Islet precursor cell (in vitro differentiated cells): ENCODE measurements at places on chromosomes 16 and 17.

GRCh38 chr16:89297910-89298545 lies 80.5 kb downstream of the ZNF778 start:
- DNase-seq = no peak

GRCh38 chr16:84514874-84515835 lies 10.7 kb upstream of the MEAK7 start:
- DNase-seq = peak; percentile 54

DNA sequence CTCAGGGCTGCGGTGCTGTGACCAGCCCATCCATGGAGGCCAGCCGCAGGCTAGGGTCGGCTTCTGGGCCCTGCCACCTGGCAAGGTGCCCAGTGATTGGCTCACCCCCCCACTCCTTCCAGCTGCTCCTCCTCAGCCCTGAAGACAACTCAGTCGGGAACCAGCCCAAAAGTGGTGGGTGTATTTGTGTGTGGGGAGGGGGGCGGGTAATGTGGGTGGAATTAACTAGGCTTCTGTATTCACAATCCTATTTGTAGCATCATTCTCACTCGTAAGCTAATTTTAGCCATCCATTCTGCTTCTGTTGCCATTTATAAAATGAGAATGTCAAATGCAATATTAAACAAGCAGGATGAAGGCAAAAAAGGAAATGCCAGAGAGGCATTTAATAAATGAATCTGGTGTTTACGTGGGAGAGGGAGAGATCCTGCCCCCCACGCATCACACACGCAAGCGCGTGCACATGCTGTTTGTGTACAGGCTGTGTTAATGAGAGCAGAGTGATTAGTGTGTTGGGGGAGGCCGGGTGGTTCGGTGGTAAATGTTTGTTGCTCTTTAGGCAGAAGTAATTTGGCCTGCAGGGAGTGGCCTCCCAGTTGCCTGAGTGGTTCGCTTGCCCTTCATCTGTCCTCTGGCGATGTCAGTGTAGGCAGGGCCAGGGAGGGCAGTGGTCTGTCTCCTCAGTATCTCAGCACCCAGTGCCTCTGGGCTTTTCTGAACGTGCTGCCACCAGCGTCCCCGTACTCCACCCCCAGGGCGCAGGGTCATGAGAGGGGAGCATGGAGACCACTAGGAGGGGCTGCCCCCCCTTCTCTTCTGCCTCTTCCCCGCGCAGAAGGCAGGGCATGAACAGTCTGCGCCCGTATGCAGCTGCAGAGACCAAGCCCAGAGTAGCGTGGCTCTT lies 140.1 kb downstream of the CCDC182 start:
- peak; percentile 67 for DNase-seq

- no peak for DNase-seq
Measured at GRCh38 chr17:16273499-16273898, 56.5 kb downstream of the PIGL start.

DNA sequence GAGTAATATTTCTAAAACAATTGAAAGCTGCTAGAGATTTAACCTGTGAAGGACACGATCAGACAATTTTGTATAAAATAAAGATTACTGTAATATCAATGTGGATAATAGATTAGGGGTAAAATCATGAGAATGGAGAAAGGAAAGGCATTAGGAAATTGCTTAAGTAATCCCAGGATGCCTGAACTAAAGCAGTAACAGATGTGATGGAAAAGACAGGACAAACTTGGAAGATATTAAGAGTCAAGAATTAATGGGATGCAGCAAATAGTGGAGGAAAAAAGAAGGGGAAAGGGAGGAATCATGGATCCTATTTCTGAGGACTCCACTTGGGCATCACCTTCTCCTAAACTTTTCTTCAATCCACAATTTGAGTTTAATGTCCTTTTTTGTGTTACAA lies 437.1 kb upstream of the PMFBP1 start:
- no peak for DNase-seq

GRCh38 chr16:65919145-65919985 lies 447.1 kb upstream of the CDH5 start:
- peak; percentile 64 for DNase-seq

DNA sequence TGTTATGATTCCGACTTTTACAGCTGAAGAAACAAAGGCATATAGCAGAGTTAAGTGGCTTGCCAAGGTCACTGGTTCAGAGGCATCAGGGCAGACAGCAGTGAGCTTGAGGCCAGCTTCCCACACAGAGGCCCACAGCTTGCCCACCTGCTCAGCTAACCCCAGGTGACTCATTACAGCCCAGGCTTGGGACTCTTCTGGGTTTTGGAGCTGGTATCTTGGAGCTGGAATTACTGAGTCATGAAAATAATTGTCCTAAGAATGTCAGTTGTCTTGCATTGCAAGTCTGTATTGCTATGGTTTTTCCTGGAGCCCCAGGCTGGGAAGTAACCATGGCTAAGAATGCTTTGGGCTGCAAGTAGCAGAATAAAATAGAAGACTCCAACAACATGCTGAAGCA lies 32.4 kb upstream of the IRX3 start:
- no peak for DNase-seq

DNA sequence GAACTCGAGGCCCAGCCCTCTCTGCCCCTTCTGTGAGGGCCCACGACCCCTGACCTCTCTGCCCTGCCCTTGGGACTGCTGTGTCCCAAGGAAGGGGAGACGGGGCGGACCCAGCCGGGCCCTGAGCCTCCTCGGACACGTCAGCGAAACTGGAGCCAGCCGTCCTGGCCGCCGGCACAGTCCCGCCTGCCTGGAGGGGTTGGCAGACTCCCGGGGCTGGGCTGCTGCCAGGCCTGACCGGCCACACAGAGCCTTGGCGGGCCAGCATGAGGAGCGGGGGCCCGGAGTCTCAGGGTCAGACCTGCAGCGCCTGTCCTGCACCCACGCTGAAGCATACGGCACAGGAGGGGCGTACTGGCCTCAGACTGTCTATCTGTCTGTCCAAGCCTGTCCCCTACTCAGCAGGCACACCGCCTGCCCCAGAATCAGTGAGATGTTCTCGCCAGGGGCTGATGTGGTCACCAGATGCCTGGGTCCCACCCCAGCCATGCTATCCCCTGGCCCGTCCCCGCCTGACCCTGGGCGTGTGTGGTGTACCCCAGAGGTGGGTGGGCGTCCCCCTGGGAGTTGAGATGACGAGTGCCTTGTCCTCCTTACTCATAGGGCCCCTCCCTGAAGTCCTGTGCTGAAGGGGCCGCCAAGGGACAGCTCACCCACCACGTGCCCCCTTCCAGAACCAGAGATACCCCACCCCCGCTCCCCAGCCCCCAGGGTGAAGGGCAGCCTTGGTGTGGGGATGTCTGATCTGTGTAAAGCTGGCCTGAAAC lies 4.7 kb downstream of the VASN start:
- peak; percentile 57 for DNase-seq

DNA sequence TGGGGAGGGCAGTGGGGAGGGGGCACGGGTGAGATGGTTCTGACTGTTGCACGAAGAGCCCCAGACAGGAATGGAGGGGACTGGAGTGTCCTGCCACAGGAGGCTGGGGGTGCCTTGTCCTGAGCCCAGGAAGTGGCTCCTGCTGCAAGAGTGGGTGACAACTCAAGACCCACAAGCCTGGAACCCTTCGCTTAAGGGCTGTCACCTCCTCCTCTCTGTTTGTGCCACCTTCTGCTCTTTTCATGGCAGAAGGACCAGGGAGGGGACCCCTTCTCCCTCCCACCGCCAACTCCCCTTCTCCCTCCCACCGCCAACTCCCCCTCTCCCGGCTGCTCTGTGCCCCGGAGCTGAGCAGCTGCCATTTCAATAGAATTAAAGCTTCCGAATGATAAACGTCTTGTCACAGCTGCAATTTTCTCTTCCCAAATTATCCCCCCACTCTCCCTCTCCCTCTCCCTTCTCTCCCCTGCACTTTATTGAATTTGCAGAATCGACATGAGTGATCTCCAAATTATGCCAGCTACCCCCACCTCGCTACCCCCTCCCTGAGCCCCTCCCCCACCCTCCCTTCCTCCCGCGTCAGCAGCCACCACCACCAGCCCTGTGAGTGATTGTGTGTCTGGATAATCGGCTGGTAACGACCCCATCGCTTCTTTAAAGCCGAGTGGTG lies 13.7 kb downstream of the GJD3 start:
- no peak for DNase-seq

- no peak for DNase-seq
Measured at GRCh38 chr16:17222871-17223401, 247.8 kb downstream of the XYLT1 start.

GRCh38 chr17:47180337-47180736 lies 8.8 kb downstream of the CDC27 start:
- no peak for DNase-seq

GRCh38 chr16:74627506-74628220 lies 20.7 kb upstream of the GLG1 start:
- DNase-seq = no peak

- DNase-seq = no peak
Measured at GRCh38 chr16:22924492-22924891, 110.5 kb downstream of the HS3ST2 start.

GRCh38 chr17:83200231-83200699 lies 120.9 kb downstream of the METRNL start:
- no peak for DNase-seq

- DNase-seq = peak; percentile 89
Measured at GRCh38 chr17:29140051-29140621, 40.1 kb downstream of the MYO18A start.

DNA sequence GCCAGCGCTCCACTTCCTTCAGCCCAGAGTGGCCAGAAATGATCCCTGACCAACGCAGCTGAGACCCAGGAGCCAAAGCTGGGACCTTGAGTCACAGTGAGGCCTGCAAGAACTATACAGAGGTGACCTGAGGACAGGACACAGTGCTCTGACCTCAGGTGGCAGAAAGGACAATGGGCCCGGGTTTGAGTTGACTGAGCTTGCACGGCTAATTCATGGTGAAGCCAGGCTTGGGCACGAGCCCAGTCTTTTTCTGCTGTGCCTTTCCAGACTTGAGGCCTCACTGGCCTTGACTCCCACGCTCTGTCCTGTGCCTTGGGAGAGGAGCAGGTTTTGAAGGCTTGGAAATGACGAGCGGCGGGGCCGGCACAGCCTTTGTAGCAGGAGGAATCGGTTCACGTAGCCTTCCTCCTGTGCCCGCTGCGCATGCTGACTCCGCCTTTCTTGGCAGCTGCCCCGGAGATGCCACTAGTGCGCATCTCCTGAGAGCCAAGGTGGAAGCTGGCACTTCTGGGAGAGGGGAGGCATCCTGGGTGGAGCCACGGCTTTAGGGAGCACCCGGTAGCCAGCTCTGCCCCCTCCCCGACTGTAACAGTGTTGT lies 34.9 kb downstream of the NDEL1 start:
- DNase-seq = peak; percentile 53

DNA sequence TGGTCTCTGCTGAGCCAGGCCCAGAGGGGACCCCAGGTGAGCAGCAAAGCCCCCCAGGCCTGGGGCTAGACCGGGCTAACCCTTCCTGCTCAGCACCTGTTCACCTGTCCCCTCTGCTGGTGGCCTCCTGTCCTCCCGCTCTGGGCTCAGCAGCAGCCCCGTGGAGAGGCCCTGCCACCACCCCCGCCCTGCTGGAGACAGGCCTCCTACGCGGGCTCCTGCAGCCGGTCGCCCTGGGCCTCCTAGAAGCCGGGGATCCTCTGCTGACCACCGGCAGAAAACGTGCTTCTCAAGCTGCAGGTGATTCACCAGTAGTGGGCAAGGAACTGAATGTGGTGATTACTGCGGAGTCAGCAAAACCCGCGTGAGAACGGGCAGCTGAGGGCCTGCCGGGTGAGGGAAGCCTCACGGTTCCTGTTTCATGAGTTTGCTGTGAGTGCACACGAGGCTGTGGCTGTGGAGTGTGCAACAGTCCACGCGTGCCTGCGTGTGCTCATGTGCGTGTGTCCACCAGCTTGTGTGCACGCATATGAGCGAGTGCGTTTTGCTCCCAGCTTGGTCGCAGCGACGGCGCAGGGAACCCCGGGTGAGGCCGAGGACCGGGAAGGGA lies 792 bp downstream of the SECTM1 start:
- DNase-seq = peak; percentile 81

DNA sequence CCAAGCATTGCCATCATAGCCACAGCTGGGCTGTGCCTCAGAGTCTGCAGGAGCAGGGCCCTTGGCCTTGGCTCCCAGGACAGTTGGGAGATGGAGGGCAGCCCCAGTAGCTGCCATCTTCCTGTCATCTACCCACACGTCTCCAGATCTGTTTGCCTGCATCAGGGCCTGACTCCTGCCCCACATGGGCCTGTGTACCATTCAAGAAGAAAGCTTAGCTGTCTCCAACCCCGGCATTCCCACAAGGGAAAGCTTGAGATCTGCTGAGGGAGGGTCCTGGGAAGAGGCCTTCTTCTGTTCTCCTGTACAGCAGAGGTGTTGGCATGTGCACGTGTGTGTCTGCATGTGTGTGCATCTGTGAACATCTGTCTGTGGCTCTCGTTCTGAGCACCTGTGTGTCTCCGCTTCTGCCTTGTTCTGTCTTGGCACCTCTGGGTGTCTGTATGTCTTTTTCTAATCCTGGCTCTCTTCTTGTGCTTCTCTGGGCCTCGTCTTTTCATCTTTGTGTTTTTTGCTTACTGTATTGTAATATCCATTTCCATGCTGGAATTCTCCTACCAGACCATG lies 122.2 kb downstream of the MRM1 start:
- DNase-seq = no peak

DNA sequence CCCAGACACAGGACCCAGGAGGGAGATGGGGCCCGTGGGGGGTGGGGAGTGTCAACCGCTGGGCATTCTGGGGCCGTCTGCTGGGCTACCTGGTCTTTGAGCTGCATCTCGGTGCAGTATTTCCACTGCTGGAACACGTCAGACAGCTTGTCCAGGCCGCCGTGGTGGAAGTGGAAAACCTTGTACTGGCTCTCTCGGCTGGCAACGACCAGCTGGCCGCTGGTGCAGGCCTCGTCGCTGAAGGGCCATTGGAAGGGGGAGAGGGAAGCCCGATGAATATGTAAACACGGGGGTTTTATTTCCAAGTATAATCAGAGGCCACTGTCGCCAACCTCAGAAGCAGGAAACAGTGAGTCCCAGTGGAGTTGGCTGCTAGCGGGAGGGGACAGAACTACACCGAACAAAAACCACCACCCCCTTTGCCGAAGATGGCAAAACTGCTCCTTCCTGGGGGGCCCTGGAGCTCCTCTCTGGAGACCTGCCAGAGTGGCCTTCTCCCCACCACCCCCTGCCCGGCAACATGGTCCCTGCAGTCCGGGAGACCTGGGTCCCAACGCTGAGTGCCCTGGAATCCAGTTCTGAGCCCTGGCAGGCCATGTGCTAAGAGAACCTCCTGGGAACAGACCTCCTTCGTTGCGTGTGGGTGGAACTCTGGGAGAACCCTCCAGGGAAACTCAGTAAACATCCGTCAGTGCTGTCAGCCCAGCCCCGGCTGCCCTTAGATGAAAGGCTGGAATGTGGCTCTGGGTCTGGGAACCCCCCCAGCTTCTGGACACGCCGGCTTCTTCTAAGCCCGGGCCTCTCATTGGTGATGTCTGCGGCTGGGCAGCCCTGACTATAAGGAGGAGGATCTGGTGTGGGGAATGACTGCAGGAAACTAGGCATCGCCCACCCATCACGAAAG lies 84.1 kb downstream of the TBC1D16 start:
- peak; percentile 100 for DNase-seq
